ENCODE measurements at places on chromosomes 3 and 15. TPM values are rescaled to one million over a fixed set of nuclear protein-coding genes. Genes with fewer than 3 reads are reported as not detected.
A peak's percentile ranks its signal among the peaks of the same experiment; 100 is the strongest.

- H3K27me3 ChIP-seq = no peaks in the 10 kb centered on the region
- peak; percentile 2 for DNase-seq
- no peaks in the 10 kb centered on the region for H3K36me3 ChIP-seq
- no peak overlapping the region for H3K27ac ChIP-seq
- no peaks in the 10 kb centered on the region for H3K4me1 ChIP-seq
Observed at GRCh38 chr15:86016750-86017149, 62.9 kb upstream of the AGBL1 start.

SAMMSON gene
- total RNA-seq = not detected

- no peak overlapping the region for H3K27ac ChIP-seq
- H3K36me3 ChIP-seq = no peaks in the 10 kb centered on the region
- H3K4me3 ChIP-seq = no peak overlapping the region
- H3K4me1 ChIP-seq = no peaks in the 10 kb centered on the region
- H3K27me3 ChIP-seq = no peaks in the 10 kb centered on the region
Observed at GRCh38 chr15:90818251-90819210, 49.9 kb upstream of the FURIN start.

KLHL40 gene
- total RNA-seq = not detected
